CD8-positive, alpha-beta memory T cell (primary cell): ENCODE measurements at places on chromosomes 1 and 21. TPM values are rescaled to one million over a fixed set of nuclear protein-coding genes. Genes with fewer than 3 reads are reported as not detected.
A peak's percentile ranks its signal among the peaks of the same experiment; 100 is the strongest.

Gene AMY1C
- total RNA-seq: not detected

DNA sequence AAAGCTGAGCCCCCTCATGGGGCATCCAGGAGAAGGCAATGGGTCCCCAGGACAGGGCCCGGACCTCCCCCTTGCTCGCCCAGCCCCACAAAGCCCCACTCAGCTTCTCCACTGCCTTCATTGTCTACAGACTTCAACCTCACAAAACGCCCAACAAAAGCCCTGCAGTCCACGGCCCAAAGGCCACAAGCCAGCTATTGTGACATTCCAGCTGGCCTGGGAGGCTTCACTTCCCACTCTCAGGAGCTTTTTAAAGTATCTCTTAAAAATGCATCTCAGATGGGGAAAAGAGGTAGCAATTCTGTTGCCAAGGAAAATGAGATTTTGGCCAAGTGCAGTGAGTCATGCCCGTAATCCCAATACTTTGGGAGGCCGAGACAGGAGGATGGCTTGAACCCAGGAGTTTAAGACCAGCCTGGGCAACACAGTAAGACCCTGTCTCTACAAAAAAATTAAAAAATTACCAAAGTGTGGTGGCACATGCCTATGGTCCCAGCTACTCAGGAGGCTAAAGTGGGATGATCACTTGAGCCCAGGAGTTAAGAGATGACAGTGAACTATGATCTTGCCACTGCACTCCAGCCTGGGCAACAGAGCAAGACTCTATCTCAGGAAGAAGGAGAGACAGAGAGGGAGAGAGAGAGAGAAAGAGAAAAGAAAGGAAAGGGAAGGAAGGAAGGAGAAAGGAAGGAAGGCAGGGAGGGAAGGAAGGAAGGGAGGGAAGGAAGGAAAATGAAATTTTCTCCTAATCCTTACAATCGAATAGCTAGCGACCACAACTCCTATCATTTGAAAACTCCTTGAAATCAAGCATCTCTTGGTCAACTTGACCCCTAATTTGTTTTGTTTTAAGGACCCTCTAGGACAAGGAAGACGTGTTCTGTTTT, 31.4 kb upstream of the TARDBP start:
- no peak overlapping the region for H3K4me3 ChIP-seq
- no peaks in the 10 kb centered on the region for H3K36me3 ChIP-seq
- no peaks in the 10 kb centered on the region for H3K4me1 ChIP-seq
- no peak overlapping the region for H3K27ac ChIP-seq
- peaks cover 4% of the 10 kb centered on the region for H3K27me3 ChIP-seq

Gene RAB25
- total RNA-seq: not detected

Gene PLA2G4A
- 1.1 TPM for total RNA-seq

- no peak for DNase-seq
- no peaks in the 10 kb centered on the region for H3K27me3 ChIP-seq
- H3K4me3 ChIP-seq: no peak overlapping the region
- H3K4me1 ChIP-seq: no peaks in the 10 kb centered on the region
- H3K36me3 ChIP-seq: no peaks in the 10 kb centered on the region
Observed at GRCh38 chr21:39602076-39602689, 10.6 kb upstream of the B3GALT5 start.

Gene ADGRB2
- total RNA-seq: 0.35 TPM

DNA sequence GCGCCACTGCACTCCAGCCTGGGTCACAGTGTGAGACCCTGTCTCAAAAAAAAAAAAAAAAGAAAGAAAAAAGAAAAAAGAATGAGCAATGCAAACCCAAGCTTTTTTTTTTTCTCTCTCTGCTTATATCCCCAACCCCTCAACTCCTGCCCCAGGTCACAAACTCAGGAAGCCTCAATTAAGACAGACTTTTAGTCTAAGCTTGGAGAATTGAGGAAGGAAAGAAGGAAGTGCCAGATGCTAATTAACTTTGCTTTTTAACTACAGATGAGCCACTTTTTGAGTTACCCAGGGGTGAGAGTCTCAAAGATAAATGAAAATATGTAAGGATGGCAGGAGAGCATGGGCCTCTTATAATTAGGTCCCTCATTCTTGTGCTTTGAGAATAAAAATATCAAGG, 33.3 kb downstream of the PIK3CD start:
- peaks cover 5% of the 10 kb centered on the region for H3K36me3 ChIP-seq
- H3K27ac ChIP-seq: no peak overlapping the region
- H3K4me1 ChIP-seq: peaks cover 61% of the 10 kb centered on the region
- H3K27me3 ChIP-seq: no peaks in the 10 kb centered on the region
- DNase-seq: no peak

- H3K36me3 ChIP-seq: no peaks in the 10 kb centered on the region
- H3K4me1 ChIP-seq: no peaks in the 10 kb centered on the region
- no peaks in the 10 kb centered on the region for H3K27me3 ChIP-seq
- H3K4me3 ChIP-seq: no peak overlapping the region
Observed at GRCh38 chr1:53303726-53304515, 23.9 kb downstream of the LRP8 start.

GRCh38 chr1:24111262-24111995, 506 bp downstream of the MYOM3 start:
- peaks cover 4% of the 10 kb centered on the region for H3K27me3 ChIP-seq
- no peak overlapping the region for H3K27ac ChIP-seq
- H3K4me3 ChIP-seq: no peak overlapping the region

DNA sequence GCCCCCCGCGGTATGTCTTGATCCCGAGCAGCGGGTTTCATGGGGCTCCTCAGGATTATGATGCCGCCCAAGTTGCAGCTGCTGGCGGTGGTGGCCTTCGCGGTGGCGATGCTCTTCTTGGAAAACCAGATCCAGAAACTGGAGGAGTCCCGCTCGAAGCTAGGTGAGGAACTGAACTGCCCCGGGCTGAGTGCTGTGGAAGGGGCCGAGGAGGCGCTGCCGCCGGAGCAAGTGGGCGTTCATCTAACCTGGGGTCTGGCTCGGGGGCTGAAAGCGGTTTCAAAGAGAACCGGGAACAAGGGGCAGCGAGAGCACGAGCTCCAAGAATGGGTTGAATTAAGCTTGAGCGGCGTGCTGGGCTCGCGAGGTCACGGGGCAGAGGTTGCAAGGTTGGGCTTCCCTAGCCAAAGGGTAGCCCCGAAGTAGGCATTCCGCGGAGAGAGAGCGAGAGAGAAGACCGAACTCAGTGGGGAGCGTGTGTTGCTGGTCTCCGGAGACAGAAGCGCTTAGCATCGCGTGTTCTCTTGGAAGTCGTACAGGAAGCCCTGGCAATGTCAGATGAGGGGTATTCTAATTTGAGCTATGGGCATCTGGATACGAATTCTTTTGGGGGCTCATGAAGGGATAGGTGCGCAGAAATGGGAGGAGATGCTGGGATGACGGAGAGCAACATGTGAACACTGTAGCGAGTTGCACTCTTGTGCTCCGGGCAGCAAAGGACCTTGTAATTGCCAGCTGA, 732 bp downstream of the HS2ST1 start:
- peak; percentile 63 for DNase-seq
- no peaks in the 10 kb centered on the region for H3K27me3 ChIP-seq
- H3K36me3 ChIP-seq: no peaks in the 10 kb centered on the region
- H3K4me1 ChIP-seq: peaks cover 33% of the 10 kb centered on the region
- peak overlapping the region; percentile 77 for H3K27ac ChIP-seq

Gene GRIK1
- not detected for total RNA-seq

GRCh38 chr1:206524739-206525364, 17.5 kb downstream of the RASSF5 start:
- no peaks in the 10 kb centered on the region for H3K36me3 ChIP-seq
- H3K27ac ChIP-seq: no peak overlapping the region
- no peak overlapping the region for H3K4me3 ChIP-seq

Gene FMO3
- total RNA-seq: not detected

DNA sequence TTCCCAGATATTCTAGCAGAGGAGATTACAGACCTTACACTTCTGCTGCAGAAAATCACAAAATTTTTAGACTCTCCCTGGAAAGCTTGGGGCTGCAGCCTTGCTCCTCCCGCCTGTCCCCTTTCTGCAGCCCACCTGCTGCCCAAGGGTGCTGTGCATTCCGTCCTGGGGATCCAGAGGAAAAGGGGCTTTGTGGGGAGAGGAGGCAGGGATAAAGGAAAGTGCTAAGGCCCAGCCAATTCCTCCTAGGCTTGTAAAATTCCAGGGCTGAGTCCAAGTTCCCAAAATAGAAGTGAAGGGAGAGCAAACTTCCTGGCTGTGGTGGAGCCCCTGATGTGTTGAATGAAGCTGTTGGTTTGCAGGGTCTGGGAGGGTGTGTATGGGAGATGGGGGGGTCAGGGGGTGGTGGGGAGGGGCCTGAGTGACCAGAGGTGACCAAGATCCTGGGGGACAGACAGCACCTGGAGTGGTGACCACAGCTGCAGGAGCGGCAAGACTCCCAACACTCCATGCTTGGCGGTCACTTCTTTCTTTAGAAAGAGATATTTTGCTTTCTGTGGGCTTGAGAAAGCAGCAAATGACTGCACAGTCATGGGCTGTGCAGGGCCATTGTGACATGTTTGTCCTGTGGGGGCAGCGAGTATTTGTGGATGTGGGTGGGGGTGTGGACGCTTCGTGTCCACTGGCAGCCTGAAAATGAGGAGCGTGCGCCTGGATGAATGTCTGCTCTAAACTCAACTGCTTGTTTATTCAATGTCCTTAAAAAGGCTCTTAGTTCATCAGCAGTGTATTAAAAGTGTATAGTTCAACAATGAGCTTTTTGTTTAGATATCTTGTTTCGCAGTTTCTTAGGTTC, 68.4 kb downstream of the TLR5 start:
- no peaks in the 10 kb centered on the region for H3K4me1 ChIP-seq
- no peak for DNase-seq
- no peaks in the 10 kb centered on the region for H3K27me3 ChIP-seq
- no peaks in the 10 kb centered on the region for H3K36me3 ChIP-seq

- no peaks in the 10 kb centered on the region for H3K4me1 ChIP-seq
- H3K36me3 ChIP-seq: no peaks in the 10 kb centered on the region
- H3K27me3 ChIP-seq: no peaks in the 10 kb centered on the region
- H3K27ac ChIP-seq: no peak overlapping the region
- H3K4me3 ChIP-seq: no peak overlapping the region
- DNase-seq: no peak
Observed at GRCh38 chr1:175118375-175119367, 51.0 kb downstream of the TNN start.

Gene PRDM16
- total RNA-seq: not detected

DNA sequence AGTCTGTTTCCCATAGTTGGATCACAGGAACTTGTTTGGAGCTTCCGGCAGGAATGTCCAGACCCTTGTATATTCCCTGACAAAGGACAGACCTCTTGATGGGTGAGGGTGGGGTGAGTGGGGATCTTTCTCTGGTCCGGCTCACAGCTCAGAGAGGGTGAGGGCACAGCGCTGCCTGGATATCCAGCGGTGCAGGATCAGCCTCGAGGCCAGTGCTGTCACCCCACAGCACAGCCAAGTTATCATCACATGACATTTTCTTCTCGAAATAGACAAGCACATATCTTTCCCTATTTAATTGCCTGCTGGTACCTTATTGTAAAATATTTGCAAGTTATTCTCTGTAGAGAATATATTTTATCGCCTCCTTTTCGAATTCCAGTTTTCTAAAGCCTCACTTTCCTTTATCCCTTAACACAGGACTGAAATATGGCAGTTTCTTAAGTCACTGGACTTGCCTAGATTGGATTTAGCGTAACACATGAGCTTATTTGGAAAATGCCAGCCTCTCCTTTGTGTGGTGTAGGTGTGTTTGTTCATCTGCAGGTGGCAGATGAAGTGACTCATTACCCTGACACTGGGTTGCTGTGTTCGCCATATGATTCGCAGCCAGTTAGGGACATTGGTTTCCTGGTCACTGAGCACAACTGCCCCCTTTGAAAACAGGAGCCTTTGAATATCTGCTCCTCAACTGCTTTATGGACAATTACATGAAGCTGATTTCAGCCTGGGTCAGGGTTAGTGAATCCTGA, 21.4 kb downstream of the CLIC6 start:
- H3K27me3 ChIP-seq: no peaks in the 10 kb centered on the region
- no peaks in the 10 kb centered on the region for H3K36me3 ChIP-seq
- no peaks in the 10 kb centered on the region for H3K4me1 ChIP-seq
- no peak overlapping the region for H3K27ac ChIP-seq
- no peak overlapping the region for H3K4me3 ChIP-seq

Gene ESPN
- total RNA-seq: 0.60 TPM

DNA sequence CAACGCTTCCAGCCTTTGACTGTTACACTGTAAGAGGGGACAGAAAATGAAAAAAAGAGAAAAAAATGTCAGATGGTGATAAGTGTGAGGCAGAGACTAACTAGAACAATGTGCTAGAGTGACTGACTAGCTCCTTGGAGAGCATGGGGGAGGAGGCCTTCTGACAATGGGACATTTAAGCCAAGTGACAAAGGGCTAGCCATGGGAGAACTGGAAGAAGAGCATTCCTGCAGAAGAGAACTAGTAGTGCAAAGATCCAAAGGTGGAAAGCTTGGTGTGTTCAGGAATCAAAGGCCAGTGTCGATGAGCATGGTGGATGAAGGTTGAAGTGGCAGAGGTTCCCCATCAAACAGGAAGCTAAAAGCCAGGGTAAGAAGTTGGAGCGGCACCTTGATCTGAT, 25.8 kb downstream of the STYXL2 start:
- H3K4me3 ChIP-seq: no peak overlapping the region
- H3K27ac ChIP-seq: no peak overlapping the region
- H3K4me1 ChIP-seq: peaks cover 4% of the 10 kb centered on the region
- H3K27me3 ChIP-seq: no peaks in the 10 kb centered on the region

Gene C8B
- total RNA-seq: not detected

DNA sequence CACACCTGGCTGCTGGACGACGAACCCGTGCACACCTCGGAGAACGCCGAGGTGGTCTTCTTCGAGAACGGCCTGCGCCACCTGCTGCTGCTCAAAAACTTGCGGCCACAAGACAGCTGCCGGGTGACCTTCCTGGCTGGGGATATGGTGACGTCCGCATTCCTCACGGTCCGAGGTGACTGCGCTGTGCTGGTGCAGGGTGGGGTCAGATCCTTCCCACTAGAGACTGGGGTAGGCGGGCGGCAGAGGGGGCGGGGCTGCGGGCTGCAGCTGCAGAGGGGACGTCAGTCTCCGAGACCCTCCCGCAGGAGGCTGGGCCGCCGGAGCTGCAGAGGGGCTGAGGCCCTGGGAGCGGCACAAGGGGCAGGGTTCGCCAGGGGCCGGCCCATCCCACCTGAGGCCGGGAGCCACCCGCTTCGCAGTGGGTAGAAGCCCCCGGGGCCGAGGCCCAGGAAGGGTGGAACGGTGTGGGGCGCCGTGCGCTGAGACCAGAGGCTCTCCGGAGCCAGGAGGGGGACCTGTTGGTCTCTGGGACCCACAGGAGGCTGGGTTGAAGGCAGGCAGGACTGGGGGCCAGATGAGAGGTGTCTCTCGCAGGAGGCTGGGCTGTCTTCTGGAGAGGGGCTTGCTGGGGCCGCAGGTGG, 90.6 kb downstream of the TRIM11 start:
- no peaks in the 10 kb centered on the region for H3K27me3 ChIP-seq
- DNase-seq: no peak
- H3K4me1 ChIP-seq: no peaks in the 10 kb centered on the region
- no peak overlapping the region for H3K27ac ChIP-seq
- no peak overlapping the region for H3K4me3 ChIP-seq
- H3K36me3 ChIP-seq: peaks cover 6% of the 10 kb centered on the region

Gene DENND2C
- total RNA-seq: 0.59 TPM

- no peak for DNase-seq
- H3K4me3 ChIP-seq: no peak overlapping the region
- no peak overlapping the region for H3K27ac ChIP-seq
Observed at GRCh38 chr1:90721210-90722194, 4.4 kb upstream of the BARHL2 start.

Gene KRTAP10-1
- not detected for total RNA-seq

- no peak for DNase-seq
- H3K27ac ChIP-seq: no peak overlapping the region
- H3K36me3 ChIP-seq: no peaks in the 10 kb centered on the region
- no peaks in the 10 kb centered on the region for H3K4me1 ChIP-seq
- H3K27me3 ChIP-seq: no peaks in the 10 kb centered on the region
Observed at GRCh38 chr1:184641894-184642293, 112.8 kb downstream of the EDEM3 start.
